Daoy (cell line): ENCODE measurements at places on chromosomes 5 and 9. TPM values are rescaled to one million over a fixed set of nuclear protein-coding genes. Genes with fewer than 3 reads are reported as not detected.
A peak's percentile ranks its signal among the peaks of the same experiment; 100 is the strongest.

PPP3R2 gene
- total RNA-seq: not detected in 2 replicates

NAIP gene
- 0.57 and 1.9 TPM in 2 replicates for total RNA-seq

CDKN2B gene
- total RNA-seq: not detected in 2 replicates

PCDHGA8 gene
- total RNA-seq: 0.06 TPM in 1 of 2 replicates, not detected in the other

- DNase-seq: no peak
These were observed 227.7 kb downstream of the SMARCA2 start for GRCh38 chr9:2242831-2243330.

DNA sequence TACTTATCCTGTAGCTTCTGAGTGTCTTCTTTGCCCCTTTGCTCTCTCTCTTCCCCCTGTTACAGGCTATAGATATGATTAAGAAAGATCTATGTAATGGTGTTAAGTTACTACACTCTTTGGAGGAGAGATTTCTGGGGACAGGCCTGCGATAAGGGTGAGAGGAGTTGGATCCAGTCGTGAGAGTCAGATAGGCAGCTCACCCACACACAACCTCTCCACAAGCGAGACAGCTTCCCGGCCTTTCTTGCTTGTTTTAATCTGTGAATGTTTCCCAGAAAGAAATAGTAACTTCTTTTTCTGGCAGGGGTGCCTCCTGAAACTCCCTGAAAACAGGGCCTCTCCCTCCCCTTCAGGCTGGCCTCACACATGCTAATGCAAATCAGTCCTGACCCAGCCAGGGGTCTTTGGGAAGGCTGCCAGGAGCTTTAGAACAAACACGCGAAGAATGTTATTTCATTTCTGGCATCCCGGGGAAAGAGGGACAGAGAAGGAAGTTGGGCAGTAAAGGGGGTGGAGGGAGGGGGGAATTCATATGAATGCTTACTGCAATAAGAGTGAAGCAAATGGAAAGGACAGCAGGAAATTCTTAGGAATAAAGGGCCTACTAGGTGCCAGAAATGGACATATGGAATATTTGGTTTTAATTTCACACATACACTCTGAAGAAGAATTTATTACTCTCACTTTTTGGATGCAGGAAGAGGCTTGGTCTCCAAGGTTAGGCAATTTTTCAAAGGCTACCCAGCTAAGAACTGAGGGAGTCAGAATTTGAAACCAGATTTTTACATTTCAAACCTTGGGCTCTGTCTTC, 215.8 kb upstream of the TRIM32 start:
- DNase-seq: peak; percentile 28

DNA sequence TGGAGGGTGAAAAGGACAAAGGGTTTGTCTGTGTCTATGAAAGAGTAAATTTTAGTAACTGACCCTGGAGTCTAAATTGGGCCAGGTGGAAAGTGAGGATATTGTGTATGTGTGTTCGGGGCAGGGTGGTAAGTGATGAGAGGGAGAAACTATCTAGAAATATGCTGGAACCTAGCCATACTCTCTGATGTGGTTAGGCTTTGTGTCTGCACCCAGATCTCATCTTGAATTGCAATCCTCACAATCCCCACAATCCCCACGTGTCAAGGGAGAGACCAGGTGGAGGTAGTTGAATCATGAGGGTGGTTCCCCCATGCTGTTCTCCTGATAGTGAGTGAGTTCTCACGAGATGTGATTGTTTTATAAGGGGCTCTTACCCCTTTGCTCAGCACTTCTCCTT, 60.6 kb downstream of the COMMD10 start:
- DNase-seq: no peak

GRCh38 chr5:145768863-145769262, 66.3 kb downstream of the PRELID2 start:
- DNase-seq: no peak

DNA sequence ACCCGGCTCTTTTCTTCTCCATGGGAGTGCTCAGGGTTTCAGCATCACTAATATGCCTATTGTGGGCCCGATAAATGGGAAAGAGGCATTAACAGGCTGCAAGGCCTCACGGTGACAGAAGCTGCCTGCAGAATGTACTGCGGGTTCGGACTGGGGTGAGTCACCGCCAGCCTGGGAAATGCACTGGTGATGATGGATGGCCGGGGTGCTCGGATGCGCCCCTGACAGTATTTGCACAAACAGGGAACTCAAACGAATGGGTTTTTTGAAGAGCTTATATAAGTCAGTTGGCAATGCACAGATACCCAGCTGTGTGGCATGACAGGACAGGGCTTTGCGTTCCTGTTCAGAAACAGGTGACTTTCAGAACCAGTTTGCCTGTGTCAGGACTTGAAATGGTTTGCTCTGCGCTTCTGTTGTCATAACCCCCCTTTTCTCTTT, 42.0 kb upstream of the PITX1 start:
- peak; percentile 38 for DNase-seq

GRCh38 chr9:83155733-83156132, 92.8 kb upstream of the RASEF start:
- no peak for DNase-seq

GRCh38 chr9:91162311-91162710, 199.4 kb downstream of the AUH start:
- peak; percentile 72 for DNase-seq

- no peak for DNase-seq
These were observed 108.7 kb downstream of the SNCAIP start for GRCh38 chr5:122420537-122421236.

- peak; percentile 82 for DNase-seq
These were observed 102.5 kb downstream of the SREK1 start for GRCh38 chr5:66246608-66247007.

DNA sequence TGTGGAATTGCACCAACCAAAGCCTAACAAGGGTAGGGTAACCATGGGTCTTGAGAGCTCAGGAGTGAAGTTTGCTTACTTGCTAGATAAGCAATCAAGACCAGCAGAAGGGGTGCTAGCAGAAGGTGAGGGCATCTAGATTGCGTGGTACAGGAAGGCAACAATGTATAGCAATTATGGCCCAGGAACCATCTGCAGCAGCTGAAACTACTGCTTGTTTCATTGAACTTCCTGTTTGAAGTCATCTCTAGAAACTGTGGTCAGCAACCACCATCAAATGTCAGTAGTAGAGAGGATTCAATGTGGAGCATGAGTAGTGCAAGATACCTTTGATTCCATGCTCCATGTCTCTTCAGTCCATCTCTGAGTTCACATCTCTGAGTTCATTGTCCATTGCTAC, 462.1 kb upstream of the GRAMD2B start:
- no peak for DNase-seq

DNA sequence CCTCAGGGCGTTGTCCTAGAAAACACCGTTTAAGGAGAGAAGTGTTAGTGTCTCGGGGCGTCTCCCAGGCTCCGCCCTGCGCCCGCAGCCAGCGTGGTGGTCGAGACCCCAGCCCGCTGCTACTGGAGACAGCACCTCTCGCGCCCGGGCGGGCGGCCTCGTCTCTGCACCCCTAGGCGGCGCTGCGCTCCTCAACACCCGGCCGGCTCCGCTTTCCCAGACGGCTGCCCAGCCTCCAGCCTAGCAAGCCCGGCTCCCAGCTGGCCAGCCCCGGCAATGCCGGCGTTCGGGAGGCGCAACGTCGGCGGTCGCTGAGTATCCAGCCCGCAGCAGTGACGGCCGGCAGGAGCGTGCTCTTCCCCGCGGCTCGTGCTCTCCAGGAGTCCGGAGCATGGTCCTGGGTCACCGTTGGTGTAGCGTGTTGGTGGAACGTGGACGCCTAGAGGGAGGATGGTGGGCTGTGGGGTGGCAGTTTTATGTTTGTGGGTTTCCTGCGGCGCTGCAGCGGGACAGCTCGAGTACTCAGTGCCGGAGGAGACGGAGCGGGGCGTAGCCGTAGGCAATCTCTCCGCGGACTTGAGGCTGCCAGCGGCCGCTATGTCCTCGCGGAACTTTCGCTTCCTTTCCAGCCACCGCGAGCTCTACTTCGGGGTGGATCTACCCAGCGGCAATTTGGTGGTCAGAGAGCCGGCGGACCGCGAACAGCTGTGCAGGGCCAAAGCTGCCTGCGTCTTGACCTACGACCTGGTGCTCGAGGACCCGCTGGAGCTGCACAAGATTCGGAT, 536 bp downstream of the PCDHAC1 start:
- DNase-seq: peak; percentile 93

GRCh38 chr9:81387360-81388106, 301.8 kb downstream of the TLE1 start:
- no peak for DNase-seq

- peak; percentile 14 for DNase-seq
These were observed 15.8 kb downstream of the F2RL2 start for GRCh38 chr5:76607353-76607871.
